NCI-H1436 treated with DMSO at 0.1 percent for 48 hours (cell line): ENCODE measurements at places on chromosomes 16 and 17.

DNA sequence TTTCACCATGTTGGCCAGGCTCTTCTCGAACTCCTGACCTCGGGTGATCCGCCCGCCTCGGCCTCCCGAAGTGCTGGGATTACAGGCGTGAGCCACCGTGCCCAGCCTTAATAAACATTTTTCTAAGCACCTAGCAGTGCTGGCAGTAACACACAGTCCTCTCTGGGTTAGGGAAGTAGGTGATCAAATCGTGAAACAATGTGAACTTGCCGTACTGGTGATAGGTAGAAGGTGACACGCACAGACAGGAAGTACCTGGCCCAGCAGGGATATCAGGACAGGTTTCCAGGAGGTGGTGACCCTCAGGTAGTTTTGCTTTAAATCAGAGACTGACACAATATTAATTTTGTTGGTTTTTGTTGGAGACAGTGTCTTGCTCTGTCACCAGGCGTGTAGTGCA lies 4.5 kb downstream of the PLD2 start:
- no peak for DNase-seq

GRCh38 chr17:82043507-82043906 lies 6.0 kb upstream of the DCXR start:
- no peak for DNase-seq

- no peak for DNase-seq
These were observed 62.6 kb upstream of the ERN1 start for GRCh38 chr17:64192589-64192988.

- DNase-seq = no peak
These were observed 255.5 kb downstream of the PRKCA start for GRCh38 chr17:66557886-66558285.

DNA sequence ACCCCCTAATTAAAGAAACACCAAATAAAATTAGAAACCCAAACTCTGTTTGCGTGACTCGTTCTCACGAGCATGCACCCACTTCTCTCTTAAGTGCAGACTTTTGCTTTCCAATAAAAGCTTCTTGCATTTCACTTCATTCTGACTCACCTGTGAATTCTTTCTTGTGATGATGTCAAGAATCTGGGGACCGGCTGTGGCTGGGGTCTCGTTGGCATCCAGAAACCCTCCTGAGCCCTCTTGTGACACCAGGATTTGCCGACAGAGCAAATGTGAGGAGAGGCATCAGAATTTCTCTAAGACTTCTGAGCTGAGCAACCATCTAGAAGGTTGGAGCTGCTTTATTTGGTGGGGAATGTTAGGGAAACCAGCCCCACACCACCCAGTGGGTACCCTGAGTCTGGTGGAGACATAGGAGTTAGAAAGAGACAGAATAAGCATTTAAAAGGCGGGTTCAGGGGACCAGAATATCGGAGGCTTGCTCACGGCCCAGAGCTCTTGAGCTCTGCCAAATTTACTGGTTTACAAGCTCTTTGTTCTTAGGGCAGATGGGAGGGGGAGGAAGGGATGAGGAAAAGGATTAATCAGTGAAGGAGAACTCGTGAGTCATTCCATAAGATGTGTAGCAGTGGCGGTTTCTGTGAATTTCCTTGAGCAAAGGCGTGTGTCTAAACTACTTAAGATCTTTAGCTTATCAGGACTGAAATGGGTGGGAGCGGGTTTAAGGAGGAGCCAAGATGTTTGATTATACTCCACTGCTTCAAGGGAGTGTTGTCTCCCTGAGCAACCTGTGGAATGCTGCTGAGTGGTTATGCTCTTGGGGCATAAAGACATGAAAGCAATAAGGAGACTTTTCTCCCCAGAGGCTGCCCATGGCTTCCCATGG lies 24.2 kb upstream of the TMC5 start:
- DNase-seq = no peak

DNA sequence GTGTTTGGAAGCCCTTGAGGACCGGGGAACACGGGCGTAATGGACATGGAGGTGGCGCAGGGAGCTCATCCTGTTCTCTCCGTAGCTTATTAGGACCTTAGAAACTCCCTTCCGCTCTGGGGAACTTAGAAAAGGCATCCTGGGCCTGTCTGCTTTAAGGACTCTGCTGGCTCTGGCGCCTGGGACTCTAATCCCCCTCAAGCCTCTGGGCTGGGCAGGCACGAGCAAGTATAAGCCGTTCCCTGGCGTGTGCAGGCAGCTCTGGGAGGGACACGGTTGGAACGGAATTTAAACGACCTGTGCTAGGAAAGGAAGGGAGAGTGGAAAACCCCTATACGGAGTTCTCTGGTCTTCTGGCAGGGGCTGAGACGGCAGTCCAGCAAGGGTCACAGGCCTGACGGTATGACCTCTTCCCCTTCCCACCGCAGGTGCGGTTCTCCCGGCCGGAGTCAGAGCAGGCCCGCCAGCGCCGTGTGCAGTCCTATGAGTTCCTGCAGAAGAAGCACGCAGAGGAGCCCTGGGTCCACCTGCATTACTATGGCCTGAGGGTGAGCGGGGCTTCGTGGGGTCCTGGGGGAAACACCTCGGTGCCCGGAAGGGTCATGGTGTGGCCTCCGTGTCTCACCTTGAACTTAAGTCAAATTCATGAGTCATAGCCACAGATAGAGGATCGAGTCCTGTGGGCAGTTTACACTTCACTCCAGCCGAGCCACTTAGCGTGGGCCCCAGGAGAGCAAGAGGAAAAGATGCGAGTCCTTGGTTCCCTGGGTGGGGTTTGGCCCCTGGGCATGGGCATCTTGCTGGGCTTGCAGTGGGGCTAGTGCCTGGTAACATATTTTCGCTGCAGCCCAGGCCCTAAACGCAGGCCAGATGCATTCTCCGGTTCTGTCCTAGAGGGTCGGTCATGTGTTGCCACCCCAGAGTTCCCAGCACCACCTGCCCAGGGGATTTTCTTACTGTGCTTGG lies 17.7 kb downstream of the POLR3E start:
- DNase-seq = no peak

DNA sequence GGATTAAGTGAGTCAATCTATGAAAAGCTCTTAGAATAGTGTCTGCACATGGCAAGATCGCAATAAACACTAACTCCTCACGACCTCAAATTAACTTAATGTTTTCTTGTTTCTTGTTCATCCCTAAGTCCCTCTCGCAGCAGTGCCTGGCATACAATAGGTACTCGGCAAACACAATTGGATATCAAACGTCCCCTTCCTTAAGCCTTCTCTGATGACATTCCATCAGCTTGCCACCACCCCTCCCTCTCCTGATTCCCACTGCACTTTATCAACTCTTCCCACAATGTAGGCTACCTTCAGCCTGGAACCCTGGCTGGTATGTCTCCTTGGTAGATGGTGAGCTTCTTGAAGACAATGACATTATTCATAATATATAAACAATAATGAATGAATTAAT lies 33.3 kb downstream of the CCDC42 start:
- no peak for DNase-seq

DNA sequence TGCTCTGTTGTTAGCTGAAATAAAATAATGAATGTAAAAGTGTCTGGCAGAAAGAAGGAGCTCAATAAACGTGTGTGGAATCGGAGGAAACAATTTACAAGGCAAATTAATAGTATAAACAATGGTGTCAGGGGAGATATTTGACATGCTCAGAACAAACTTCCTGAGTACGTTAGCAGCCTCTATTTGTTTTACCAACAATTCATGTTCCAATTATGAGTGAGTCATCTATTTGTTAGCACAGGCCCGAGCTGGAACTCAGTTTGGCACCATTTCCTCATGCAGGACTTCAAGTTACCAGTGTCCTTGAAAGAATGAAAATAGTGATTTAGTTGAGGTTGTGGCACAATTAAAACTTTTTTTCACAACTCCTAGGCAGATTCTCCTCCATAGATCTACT lies 9.1 kb downstream of the ASIC2 start:
- no peak for DNase-seq

GRCh38 chr16:79605999-79606398 lies 5.5 kb upstream of the MAF start:
- DNase-seq = no peak

GRCh38 chr16:54143934-54144571 lies 142.5 kb downstream of the IRX3 start:
- DNase-seq = no peak

- DNase-seq = no peak
These were observed 13.5 kb upstream of the PRKAR1A start for GRCh38 chr17:68498479-68499326.

DNA sequence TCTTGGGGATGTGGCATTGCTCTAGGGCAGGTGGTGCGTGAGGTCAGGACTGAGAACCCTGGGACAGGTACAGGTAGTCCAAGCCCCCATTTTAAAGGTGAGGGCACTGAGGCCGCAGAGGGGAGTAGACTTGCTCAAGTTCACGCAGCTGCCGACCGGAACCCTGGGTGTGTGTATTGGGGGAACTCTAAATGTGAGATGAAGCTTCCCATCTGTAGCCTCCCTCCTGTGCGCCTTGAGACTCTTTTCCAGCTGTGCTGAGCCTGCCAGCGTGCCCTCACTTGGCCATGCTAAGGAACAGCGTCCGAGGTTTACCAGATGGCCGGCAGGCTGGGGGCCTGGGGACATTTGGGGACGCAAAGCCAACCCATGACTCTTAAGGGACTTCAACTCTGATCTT lies 79.0 kb upstream of the CDC42EP4 start:
- DNase-seq = no peak

DNA sequence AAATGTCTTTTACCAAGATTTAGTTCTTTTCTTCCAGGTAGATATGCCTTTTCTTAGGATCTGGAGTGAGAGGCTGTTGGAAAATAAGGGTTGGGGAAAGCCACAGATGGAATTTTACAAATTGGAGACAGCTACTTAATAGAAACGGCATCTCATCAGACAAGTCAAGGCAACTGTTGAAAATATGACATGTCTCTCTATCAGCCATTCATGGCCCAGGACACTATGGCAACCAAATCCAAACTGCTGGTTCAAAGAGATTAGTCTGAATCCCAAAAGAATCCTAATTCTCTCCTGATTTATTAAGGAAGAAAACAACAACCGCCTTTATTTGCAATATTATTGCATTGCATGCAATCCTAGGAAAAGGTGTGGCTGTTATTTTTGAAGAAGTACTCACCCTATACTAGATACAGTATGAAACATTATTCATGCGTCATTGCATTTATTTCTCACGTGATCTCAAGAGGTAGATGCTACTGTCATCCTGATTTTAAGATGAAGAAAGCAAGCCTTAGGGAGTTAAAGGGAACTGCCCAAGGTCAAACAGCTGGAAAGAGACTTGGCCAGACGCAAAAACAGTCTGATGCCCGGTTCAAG lies 12.6 kb upstream of the CEP20 start:
- DNase-seq = no peak

GRCh38 chr17:58051468-58051867 lies 31.8 kb upstream of the DYNLL2 start:
- DNase-seq = no peak

DNA sequence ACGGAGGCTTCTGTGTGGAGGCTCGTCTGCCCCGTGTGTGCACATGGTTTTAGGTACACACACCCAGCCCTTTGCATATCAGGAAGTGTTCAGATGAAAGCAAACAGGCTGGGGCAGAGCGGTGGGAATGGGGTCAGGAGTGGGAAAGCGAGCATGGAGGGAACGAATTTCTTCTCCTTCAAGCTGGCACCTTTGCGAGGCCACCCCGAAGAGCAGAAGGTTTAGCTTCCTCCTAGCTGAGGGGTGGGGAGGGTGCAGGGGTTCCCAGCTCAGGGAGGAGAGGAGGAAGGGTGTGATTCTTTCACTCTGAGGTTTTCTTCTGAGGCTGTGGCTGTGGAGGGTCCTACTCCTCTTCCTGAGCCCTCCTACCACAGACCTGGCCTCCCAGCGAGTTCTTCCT lies 83.6 kb downstream of the ABR start:
- no peak for DNase-seq

- DNase-seq = no peak
These were observed 32.7 kb downstream of the ZZEF1 start for GRCh38 chr17:4110152-4110551.

GRCh38 chr16:86635176-86635876 lies 57.0 kb downstream of the FOXL1 start:
- no peak for DNase-seq

DNA sequence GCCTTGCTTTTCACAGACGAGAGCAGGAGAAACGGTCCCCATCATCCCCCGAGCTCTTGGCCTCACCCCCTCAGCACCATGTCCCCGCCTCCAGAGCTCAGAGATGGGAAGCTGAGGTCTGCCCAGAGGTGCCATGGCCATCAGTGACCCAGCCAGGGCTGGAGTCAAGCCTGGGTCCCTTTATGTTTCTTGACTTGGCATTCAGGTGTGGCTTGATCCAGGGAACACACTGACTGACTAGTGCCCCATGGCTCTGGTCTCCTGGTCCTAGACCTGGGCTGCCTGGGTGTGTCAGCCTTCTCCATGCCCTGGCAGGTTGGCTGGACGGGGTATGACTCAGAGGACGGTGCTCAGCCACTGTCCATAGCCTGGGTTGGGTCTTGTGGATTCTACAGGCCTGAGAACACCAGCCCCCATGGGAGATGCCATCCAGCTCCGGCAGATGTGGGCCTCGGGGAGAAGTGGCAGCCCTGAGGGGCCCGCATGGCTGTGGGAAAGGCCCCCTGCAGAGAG lies 54.2 kb downstream of the ZFPM1 start:
- DNase-seq = no peak

GRCh38 chr17:77676237-77676661 lies 282.3 kb upstream of the TNRC6C start:
- DNase-seq = no peak

GRCh38 chr16:72530434-72530833 lies 358.5 kb upstream of the PMFBP1 start:
- no peak for DNase-seq

GRCh38 chr17:62134397-62134796 lies 69.3 kb upstream of the MED13 start:
- DNase-seq = no peak

DNA sequence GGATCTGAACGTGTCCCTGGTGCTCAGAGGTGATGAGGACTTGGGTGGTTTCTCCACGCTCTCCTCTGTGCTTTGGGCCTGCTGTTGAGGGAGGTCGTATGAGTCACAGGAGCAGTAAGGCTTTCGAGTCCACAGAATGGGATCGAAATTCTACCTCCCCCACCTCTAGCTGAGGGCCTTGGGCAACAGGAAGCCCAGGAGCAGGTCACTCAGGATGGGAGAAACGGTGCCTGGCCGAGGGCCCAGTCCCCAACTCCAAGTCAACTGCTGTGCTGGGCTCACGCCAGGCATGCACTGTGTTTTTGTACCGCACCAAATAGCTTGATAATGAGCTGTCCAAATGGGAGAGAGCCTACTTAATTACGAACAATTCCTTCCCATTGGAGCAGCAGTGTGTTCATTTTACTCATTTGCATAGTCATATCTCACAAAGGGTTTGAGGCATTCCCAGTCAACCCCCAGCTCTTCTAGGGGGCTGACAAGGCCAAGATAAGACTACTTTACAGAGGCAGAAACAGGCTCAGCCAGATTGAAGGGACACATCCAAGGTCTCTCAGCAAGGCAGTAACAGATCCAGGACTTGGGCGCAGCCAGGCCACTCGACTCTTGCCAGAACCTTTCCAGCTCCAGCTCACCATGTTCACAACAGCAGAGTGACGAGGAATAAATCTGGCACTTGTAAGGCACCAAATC lies 53.6 kb downstream of the WNT3 start:
- DNase-seq = no peak

- DNase-seq = no peak
These were observed 93.3 kb upstream of the ZNF267 start for GRCh38 chr16:31780342-31780741.

GRCh38 chr17:68238164-68238870 lies 9.5 kb upstream of the AMZ2 start:
- DNase-seq = no peak

- DNase-seq = no peak
These were observed 7.6 kb downstream of the UBALD2 start for GRCh38 chr17:76272541-76273444.
